T-helper 2 cell treated with Interferon-gamma antibody and Interleukin-4, amounts not matched to agents 100 ng/mL and 5 ng/mL, for 36 hours (primary cell): ENCODE measurements at places on chromosomes 4 and X. TPM values are rescaled to one million over a fixed set of nuclear protein-coding genes. Genes with fewer than 3 reads are reported as not detected.

The PAGE5 gene
- 0.43 TPM in 1 of 2 replicates, not detected in the other for total RNA-seq

The GAGE12H gene
- not detected in 2 replicates for total RNA-seq

The ASB12 gene
- total RNA-seq: not detected in 2 replicates

The DCLK2 gene
- 0.16 and 0.27 TPM in 2 replicates for total RNA-seq

The HSD17B13 gene
- total RNA-seq: 0.25 and 0.41 TPM in 2 replicates

The SSX1 gene
- total RNA-seq: not detected in 2 replicates

The NSUN7 gene
- not detected in 2 replicates for total RNA-seq

The SGMS2 gene
- 0.05 and 0.25 TPM in 2 replicates for total RNA-seq

The IL15 gene
- 1.2 and 1.8 TPM in 2 replicates for total RNA-seq

The SMPX gene
- not detected in 2 replicates for total RNA-seq
